Skin of body (tissue), 3 donors: ENCODE measurements at places on chromosomes 11 and 22. TPM values are rescaled to one million over a fixed set of nuclear protein-coding genes. Genes with fewer than 3 reads are reported as not detected.

The MFRP gene
- 0.10 TPM for total RNA-seq

- no peak for DNase-seq
Observed at GRCh38 chr11:104819107-104819506, 79.2 kb downstream of the CASP12 start.

GRCh38 chr22:39422101-39422500 lies 22.5 kb downstream of the TAB1 start:
- no peak for DNase-seq

The ADM gene
- total RNA-seq, result 44.3 TPM

The TREH gene
- not detected for total RNA-seq

GRCh38 chr11:126149759-126150625 lies 61.5 kb downstream of the RPUSD4 start:
- DNase-seq, result peak; percentile 77

GRCh38 chr11:46279126-46280099 lies 2.0 kb downstream of the CREB3L1 start:
- peak; percentile 60 for DNase-seq

DNA sequence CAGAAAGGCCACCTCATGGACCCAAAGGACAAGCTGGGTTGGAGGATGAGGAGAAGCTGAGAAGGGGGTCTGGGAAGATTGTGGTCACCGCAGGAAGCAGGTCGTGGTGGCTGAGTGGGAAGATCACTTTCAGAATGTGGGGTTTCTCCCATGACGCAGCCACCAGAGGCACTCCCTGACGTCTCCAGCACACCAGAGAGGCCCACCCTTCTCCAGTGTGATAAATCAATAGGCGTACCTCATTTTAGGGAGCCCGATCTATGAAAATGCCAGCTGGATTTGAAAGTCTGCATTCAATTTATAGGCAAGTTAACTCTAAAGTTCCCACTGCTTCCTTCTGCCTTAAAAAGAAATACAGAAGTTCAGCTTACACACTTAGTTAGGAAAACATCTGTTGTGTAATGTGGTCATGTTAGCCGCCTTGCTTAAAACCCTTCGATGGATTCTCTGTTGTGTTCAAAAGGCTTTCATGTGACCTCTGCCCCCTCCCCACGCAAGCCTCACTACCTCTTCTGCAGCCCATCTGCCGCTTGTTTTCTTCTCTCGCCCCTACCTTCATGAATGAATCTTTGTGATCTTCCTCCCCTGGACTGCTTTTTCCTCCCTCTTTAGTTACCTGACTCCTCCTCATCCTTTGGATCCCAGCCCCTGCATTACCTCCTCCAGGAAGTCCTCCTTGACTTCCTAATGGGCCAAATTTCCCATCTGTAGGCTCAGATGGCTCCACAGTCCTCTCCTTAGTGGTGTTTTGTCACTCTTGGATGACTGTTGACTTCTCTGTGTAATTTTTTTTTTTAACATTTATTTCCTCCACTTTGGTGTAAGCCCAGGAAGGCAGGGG lies 10.7 kb downstream of the TSPAN18 start:
- DNase-seq, result peak; percentile 32

- no peak for DNase-seq
Observed at GRCh38 chr11:102110761-102111010, 439 bp downstream of the YAP1 start.

DNA sequence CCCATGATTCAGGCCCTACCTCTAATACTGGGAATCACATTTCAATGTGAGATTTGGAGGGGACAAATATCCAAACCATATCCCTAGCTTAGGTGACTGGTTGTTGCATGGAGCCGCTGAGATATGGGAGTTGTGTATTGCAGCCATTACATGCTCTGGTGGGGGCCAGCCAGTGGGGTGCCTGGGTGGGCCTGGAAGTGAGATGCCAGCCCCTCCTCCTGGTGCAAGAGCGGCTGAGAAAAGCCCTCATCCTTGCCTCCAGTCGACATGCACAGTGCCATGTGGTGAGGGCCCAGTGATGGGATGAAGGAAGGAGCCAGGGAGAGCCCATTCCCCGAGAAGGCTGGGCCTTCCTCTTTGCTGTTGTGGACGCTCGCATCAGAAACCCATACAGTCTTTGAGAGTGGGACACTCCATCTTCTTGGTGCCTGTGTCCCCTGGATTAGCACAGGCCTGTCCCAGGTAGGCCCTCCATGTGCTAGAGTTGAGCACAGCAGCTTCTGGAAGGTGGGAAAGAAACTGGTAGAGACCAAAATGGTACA lies 1043.0 kb downstream of the TBC1D22A start:
- no peak for DNase-seq

The FADS2 gene
- total RNA-seq, result 32.0 TPM

DNA sequence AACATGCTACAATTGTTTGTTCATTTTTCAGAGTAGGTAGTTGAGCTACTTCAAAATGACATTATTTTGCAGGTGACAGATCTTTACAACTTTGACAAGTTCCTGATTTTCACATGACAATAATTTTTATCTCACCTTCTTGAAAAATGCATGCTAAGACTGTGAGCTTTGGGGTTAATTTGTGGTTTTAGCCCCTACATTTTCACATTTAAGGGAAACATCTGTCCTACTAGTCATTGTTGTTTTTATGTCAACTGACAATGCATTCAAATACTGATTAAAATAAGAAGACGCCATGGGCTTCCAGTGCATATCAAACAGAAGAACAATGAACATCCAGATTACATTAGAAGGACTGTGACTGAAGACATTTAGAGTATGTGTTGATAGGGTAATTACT lies 1470.8 kb upstream of the TENM4 start:
- DNase-seq, result no peak

DNA sequence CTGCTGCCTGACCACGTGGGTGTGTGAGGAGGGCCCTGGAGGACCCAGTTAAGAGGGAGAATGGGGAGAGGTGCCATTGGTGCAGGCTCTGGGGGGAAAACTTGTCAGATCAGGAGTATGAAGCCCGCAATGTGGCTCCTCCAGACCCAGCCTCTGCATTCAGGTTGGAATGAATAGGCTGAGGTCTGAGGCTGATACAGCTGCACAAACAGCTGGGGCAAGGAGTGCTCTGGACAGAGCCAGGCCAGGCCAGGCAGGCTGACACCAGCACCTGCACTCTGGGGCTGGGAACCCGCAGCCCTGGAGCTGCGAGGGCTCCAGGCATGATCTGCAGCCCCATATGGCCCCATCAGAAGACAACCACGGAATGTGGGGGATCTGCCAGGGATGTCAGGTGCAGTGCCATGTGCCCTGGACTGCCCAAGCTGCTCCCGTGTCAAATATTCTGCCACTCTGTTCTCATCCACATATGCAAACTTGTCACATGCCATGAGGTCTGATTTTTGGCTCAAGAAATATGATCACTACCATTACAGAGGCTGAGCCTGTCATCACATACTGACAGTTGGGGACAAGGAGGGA lies 27.2 kb upstream of the KCNJ11 start:
- DNase-seq, result no peak

DNA sequence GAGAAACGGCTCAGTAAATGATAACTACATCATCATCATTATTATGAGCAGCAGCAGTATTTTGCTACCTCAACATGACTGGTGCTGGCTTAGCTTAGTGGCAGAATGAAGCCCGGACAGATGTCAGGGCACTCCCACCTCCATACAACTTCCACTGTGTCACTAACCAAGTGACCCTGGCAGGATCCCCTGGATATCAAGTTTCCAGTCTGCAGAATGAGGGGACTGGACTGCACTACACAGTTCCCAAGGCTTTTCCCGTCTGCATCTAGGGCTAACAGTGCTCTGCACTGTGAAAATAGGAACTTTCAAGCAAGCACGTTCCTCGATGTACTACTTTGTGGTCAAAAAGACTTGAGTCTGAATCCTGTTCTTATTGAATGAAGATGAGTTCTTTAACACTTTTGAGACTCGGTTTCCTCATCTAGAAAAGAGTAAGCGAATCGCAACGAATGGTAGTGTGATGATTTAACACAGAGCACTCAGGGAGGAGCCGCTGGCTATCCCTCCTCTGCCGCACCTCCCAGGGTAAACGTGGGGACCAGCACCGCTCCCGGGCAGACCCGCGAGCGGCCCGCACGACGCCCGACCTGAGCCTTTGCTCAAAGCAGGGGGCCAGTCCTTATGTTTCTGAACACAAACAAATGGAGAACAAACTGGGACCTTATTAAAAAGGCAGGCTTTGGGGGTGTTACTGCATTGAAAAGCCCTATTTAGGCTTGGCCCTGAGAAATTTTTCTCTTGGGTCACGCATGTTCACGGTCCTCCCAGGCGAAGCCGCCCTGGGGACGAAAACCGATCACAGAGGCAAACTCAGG lies 910 bp downstream of the CLTCL1 start:
- no peak for DNase-seq

DNA sequence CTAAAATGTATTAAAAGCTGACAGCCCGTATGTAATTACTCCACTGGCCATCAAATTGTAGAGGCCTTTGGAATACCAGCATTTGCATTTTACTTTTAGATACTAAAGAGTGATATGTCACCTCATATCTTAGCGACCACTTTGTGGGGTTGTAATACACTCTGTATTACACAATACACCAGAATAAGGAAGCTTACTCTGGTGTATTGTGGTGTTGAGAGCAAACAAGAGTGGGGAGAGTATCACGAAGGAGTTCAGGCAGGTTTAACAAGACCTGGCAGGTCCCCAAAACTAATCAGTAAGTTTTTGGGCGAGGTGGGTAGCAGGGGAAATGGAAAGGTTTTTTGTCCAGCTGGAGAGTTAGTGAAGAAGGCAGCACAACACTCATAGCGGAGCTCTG lies 3.2 kb downstream of the NUP50 start:
- DNase-seq, result no peak

The DEPDC7 gene
- total RNA-seq, result 6.0 TPM

DNA sequence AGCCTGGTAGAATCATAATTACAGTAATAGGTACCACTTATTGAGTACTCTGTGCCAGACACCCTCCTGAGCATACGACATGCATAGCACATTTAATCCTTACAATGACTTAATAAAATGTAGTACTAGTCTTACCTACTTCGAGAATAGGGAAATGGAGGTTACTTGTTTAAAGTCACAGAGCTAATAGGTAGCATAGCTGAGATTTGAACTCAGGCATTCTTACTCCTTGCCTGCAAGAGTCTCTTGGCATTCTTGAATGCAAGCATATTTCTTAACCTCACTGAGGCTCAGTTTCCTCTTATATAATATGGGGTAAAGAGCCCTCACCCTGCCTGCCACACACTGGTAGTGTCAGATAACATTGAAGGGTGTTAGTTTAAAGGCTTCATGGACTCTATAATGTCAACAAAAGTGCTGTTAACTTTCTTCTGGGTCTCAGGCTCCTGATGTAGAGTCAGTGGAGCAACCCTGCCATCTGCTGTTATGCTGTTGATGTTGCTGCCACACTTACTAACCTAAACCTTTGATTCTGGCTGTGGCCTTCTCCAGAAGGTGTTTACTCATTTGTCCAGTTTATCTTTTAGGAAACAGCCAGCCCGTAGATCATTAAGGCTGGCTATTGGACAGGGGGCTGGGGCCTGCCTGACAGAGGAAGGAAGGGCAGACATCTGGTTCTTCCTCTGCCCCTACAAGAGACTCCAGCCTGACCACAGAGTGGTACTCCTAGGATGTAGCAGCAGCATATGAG lies 18.9 kb downstream of the LIMK2 start:
- peak; percentile 17 for DNase-seq

GRCh38 chr11:128914216-128915148 lies 23.3 kb downstream of the KCNJ5 start:
- peak; percentile 32 for DNase-seq

DNA sequence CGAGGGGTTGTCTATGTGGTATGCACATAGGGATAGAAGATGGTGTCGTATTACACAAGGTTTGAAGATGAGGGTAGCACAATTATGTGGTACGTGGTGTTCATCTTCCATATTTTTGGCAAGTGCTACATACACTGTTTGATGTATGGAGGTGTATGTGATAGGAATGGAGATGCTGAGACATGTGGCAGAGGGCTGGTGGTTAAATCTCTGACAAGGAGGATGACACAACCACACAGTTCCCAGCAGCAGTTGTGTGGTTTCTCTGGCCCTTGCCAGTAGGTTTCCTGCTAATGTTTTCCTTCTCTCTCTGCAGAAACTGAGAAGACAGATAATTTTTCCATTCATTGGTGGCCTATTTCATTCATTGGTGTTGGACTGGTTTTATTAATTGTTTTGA lies 17.0 kb downstream of the NCR3LG1 start:
- DNase-seq, result no peak

DNA sequence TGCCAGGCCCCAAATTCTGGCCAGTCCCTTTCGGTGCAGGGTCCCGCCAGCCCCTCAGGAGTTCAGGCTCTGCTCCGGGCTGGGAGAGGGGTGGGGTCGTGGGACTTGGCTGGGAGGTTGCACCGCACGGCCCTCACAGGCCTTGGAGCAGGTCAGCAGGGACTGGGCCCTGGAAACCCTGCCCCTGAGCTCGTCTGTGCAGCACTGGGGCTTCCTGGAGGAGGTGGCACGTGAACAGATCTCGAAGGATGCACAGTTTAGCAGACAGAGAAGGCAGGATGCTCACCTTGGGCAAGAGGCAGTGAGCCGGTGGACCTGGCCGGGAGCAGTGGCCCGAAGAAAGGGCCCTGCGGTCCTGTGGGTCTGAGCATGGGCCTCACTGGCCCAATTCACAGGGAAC lies 70.0 kb downstream of the WNT7B start:
- no peak for DNase-seq

GRCh38 chr11:63242089-63242781 lies 1.2 kb downstream of the SLC22A25 start:
- no peak for DNase-seq

DNA sequence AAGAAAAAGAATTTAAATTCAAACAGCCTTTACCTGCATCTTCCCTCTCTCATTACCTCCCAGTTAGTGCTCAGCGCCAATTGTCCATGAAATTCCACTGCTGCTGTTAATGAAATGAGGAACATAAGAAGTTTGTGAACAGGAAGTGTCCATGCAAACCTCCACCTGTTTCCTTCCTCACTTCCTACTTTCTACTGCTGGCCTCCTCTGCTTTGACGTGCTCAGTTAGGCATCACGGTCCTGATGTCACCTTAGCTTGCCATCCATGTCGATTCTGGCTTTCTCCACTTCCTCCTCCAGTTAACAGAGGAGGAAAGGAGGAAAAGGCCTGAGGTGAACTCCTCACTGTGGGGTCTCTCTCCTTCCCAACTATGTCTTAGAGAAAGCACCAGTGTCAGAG lies 26.9 kb upstream of the HTR3A start:
- DNase-seq, result no peak

GRCh38 chr11:119030029-119030328 lies 698 bp downstream of the SLC37A4 start:
- no peak for DNase-seq

DNA sequence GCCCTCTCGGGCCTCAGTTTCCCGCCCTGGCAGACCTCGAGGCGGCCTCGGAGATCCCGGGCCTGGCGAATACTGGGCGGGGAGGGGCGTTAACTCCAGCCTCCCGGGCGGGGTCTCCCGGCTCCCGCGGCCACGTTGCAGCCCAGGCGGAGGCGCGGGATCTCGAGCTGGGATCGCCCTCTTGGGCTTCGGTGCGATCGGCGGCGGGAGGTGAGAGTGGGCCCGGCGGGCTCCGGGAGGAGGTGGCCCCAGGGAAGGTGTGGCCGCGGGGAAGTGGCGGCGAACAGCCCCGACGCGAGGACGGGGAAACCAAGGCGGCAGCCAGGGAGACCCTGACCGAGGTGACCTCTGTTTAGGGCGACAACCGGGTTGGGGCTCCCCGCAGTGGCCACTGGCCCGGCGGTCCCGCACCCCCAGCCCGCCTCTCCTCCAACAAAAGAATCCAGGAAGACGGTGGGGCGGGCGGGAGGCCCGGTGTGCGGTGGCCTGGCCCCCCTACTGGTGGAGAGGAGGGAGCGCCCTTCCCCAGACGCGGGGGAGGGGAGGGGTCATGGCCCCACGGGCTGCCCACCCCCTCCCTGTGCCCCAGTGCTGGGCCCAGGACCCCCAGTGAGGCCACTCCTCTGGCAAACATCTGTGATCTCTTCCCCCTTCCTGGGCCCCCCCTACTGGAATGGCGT lies at the start of gene PHETA2:
TSS of gene PHETA2 (plus strand) at position 117 of the 680 bp plus-strand sequence. CDS start 3,046 bp downstream, outside the sequence.
- no peak for DNase-seq
